Fibroblast of skin of back (primary cell): ENCODE measurements at places on chromosomes 16 and 17.

- peak; percentile 60 for DNase-seq
These were observed 1425.1 kb upstream of the CDH8 start for GRCh38 chr16:63461248-63461841.

DNA sequence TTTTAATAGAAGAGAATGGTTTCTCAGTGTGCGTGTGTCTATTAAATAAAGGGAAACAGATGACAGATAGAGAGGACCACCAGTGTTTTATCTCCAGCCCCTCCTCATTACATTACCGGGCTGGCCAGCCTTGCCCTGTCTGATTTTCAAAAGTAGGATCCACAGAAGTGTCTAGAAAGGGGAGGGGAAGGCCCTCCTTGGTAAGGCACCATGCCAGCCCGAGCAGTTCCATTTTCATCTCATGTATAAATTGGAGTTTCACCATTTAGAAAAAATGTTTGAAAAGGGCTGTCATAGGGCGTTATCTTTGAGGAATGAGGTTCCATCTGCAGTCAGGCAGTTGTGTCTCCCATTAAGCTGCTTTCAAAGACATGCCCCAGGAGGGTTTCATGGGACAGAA lies 96.7 kb downstream of the SOCS1 start:
- no peak for DNase-seq

- DNase-seq = no peak
These were observed 181.1 kb downstream of the C16orf78 start for GRCh38 chr16:49554681-49555080.

DNA sequence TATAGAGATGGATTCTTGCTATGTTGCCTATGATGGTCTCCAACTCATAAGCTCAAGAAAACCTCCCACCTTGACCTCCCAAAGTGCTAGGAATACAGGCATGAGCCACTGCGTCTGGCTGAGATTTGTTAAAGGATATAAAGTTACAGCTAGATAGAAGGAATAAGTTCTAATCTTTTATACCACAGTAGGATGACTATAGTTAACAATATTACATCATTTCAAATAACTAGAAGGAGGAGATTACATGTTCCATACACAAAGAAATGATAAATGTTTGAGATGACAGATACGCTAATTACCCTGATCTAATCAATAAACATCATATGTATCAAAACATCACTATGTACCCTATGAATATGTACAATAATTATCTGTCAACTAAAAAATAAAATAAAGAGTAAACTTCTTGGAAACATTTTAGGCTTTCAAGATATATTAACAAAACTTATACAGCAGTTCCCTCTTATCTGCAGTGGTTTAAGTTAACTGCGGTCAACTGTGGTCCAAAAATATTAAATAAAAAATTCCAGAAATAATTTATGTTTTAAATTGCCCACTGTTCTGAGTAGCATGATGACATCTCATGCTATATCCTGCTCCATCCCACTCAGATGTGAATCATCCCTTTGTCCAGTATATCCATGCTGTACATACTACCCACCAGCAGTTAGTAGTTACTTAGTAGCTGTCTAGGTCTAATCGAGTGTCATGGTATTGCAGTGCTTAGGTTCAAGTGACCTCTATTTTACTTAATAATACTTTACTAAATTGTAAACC lies 129.2 kb upstream of the NACA2 start:
- DNase-seq = peak; percentile 43

- peak; percentile 2 for DNase-seq
These were observed 66.5 kb downstream of the MGAT5B start for GRCh38 chr17:76934561-76935320.
